ENCODE measurements at places on chromosomes 5 and 9. TPM values are rescaled to one million over a fixed set of nuclear protein-coding genes. Genes with fewer than 3 reads are reported as not detected.

DNA sequence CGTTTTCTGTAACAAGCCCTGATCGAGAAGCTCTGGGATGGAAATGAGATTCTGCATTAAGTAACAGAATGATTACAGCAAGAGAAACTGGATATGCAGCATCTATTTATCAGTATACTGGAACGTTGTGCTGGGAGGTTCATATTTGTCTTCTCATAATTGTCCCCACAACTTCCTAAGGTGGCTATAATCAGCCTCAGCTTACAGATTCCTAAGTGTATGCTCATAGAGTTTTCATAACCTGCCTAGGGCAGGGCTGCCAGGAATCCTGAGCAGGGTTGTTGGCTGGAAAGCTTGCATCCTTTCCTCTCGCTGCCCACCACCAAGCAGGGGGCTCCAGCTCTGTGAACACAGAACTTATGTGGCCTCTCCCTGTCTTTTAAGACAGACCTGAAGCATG is 70.2 kb downstream of the FNBP1 start:
- peaks cover 6% of the 10 kb centered on the region for H3K4me1 ChIP-seq
- DNase-seq, result no peak
- H3K4me3 ChIP-seq, result no peak overlapping the region
- no peaks in the 10 kb centered on the region for H3K27me3 ChIP-seq

DNA sequence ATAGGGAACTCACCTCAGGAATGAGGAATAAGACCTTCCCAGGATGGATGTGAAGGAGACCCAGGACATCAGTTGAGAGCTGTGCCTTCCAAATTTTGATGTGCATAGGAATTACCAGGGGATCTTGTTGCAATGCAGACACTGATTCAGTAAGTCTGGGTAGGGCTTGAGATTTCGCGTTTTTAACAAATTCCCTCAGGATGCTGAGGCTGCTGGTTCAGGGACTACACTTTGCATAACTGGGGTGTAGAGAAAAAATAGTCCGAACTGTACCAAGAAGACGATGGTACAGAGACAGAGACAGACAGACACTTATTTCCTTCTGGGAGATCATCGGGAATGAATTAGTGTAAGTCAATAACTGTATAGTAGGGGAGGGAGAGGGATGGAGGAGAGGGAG is 82.3 kb upstream of the FREM1 start:
- H3K4me3 ChIP-seq, result no peak overlapping the region
- no peaks in the 10 kb centered on the region for H3K36me3 ChIP-seq
- peaks cover 9% of the 10 kb centered on the region for H3K27me3 ChIP-seq
- H3K4me1 ChIP-seq, result no peaks in the 10 kb centered on the region

The PRR16 gene
- total RNA-seq, result 0.42 TPM

GRCh38 chr5:31574772-31575171 is 42.7 kb downstream of the C5orf22 start:
- H3K27me3 ChIP-seq, result peaks cover 8% of the 10 kb centered on the region
- no peak overlapping the region for H3K27ac ChIP-seq
- no peak overlapping the region for H3K4me3 ChIP-seq

The MEIKIN gene
- not detected for total RNA-seq

The RLN2 gene
- total RNA-seq, result not detected

GRCh38 chr5:160799184-160799583 is 52.8 kb downstream of the ATP10B start:
- no peaks in the 10 kb centered on the region for H3K27me3 ChIP-seq
- DNase-seq, result no peak
- H3K4me1 ChIP-seq, result no peaks in the 10 kb centered on the region
- H3K4me3 ChIP-seq, result no peak overlapping the region

The UBE2QL1 gene
- not detected for total RNA-seq

GRCh38 chr5:109016300-109016699 is 268.6 kb downstream of the FER start:
- H3K4me3 ChIP-seq, result no peak overlapping the region
- H3K27me3 ChIP-seq, result no peaks in the 10 kb centered on the region
- H3K4me1 ChIP-seq, result no peaks in the 10 kb centered on the region
- no peak for DNase-seq
- H3K27ac ChIP-seq, result no peak overlapping the region

The LCN12 gene
- 4.2 TPM for total RNA-seq

DNA sequence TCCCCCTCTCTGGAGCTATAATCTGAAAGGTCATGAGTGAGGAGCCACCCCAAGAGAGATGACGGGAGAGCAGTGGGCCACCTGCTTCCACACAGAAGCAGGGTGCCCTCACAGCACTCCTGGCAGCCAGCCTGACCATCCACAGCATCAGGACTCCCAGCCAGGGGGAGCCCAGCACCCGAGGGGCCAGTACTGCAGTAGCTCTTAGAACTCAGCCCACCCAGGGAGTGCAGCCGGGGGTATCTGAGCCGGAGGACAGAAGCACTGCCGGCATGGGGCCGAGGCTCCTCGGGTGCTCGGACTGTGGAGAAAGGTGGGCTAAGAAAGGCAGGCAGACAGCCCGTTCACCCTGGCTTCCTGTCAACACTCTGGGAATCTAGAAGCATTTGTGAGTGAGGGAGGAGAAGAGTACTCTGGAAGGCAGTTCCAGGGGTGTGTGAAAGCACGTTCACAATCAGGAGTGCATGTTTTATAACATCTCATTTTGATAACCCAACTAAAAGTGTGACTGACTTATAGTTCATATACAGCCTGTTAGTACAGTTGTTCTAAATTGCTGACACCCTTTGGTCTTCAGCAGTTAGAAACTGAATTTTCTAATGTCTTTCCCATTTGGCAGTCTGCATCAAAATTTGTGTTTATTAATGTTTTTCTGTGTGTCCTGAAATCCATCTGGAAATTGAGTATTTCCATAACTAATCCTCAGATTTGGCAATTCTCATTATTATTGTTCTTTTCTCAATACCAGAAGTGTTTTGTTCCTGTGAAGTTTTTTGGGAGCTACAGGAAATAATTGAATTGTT is 25.9 kb upstream of the ASPN start:
- H3K4me3 ChIP-seq, result no peak overlapping the region
- H3K4me1 ChIP-seq, result peaks cover 11% of the 10 kb centered on the region
- no peaks in the 10 kb centered on the region for H3K27me3 ChIP-seq
- no peaks in the 10 kb centered on the region for H3K36me3 ChIP-seq

DNA sequence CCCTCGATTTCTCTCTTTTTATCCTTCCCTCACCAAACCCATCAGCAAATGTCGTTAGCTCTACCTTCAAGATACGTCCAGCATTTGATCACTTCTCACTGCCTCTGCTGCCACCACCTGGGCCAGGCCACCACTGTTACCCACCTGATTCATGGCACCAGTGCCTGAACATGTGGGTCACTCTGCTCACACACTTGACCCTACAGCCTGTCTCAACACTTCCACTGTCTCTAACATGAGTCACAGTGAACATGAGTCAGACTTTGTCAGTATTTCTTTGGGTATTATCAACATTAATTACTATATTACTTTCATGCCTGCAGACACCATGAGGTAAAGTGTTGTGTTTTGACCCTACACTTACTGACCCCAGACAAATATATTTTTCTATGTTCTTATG is 19.6 kb downstream of the SLC24A2 start:
- no peaks in the 10 kb centered on the region for H3K36me3 ChIP-seq
- no peak overlapping the region for H3K4me3 ChIP-seq
- no peak overlapping the region for H3K27ac ChIP-seq
- peaks cover 23% of the 10 kb centered on the region for H3K27me3 ChIP-seq
- no peaks in the 10 kb centered on the region for H3K4me1 ChIP-seq

All from HCT116 (cell line).